ENCODE measurements at places on chromosomes 2 and 18. TPM values are rescaled to one million over a fixed set of nuclear protein-coding genes. Genes with fewer than 3 reads are reported as not detected.

The HSBP1L1 gene
- 14.4 TPM for total RNA-seq

The SULT1C4 gene
- total RNA-seq: not detected

The TMEM127 gene
- 17.9 TPM for total RNA-seq

The XDH gene
- total RNA-seq: 0.11 TPM

The LRRTM1 gene
- not detected for total RNA-seq

The MEP1B gene
- not detected for total RNA-seq

The CKAP2L gene
- 46.7 TPM for total RNA-seq

The DPYSL5 gene
- total RNA-seq: 0.07 TPM

The MLPH gene
- total RNA-seq: 1.2 TPM

The UGT1A3 gene
- total RNA-seq: not detected

The DSC2 gene
- 0.05 TPM for total RNA-seq

The ADD2 gene
- total RNA-seq: 26.9 TPM

The SLC16A14 gene
- total RNA-seq: 1.2 TPM

The METTL8 gene
- total RNA-seq: 39.5 TPM

The ME2 gene
- 146 TPM for total RNA-seq

The RSAD2 gene
- 10.2 TPM for total RNA-seq

The IL37 gene
- not detected for total RNA-seq
